Stimulated activated CD8-positive, alpha-beta memory T cell treated with anti-CD3 and anti-CD28 coated beads, Interleukin-15, amount 100 ng/mL, for 1 hour (primary cell): ENCODE measurements at places on chromosomes 6 and 20.

DNA sequence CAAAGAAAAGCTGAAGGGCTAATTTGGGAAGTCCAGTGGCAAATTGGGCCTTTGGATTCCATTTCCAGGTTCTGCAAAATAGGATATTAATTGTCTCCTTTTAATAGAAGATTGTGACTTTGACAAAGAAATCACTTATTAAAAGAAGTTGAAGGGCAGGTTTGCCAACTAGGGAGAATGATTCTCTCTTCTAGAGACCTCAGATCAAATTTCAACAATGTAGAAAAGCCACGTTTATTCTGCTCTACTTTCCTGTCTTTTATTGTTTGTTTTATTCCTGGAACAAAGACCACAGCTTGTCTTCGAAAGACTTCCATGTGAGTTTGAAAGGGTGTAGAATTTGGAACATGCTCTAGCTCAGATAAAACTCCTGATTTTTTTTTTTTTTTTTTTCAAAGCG lies 65.5 kb upstream of the PRL start:
- no peak for DNase-seq

DNA sequence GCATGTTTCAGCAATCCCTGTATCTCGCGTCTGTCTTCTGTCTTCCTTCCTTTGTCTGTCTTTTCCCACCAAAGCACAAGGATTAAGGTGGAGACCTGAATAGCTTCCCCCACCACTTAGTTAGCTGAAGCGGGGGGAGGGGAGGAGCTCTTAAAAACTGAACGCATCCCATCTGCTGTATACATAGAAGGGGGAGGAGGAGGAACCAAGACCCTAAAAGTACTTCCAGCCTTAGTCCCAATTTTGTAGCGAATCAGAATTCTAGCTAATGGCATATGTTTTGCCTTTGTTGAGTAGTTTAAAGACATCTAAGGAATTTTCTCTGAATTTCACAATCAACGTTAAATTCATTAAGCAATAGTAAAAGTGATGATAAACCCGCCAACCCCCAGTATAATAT lies 47.9 kb downstream of the GNAS start:
- no peak for DNase-seq

DNA sequence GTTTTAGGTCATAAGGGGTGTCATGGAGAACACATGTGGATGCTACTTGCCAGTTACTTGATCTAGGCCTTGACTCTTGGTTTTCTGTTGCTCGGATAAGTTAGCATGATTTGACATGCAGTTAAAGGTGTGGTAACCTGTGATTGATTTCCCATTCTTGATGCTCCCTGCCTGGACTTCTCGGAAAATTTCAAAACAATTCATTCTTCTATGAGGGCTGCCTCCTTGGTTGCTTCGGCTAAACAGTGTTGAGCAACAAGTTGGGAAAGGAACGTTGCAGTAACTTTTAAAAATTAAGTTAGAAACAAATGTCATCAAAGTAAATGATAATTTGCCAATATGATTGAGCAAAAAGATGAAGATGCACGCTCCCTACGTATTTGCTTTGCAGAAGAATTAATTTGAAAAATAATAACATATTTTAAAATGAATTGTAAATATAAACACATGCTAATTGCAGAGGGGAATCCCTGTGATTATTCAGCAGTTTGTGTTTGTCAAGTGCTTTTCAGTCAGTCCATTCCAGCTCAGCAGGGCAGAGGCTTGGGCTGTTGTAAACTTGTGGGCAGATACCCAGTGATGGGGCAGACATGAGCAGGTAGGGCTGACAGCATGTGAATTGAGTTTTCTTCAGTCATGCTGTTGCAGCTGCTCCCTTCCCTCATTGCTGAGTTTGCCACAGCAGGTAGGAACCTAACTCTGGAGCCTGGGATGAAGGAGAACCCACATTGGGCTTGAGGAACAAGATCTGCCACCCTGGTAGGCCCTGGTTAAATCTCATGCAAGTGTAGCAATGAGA lies 110.2 kb downstream of the ESR1 start:
- DNase-seq = no peak

GRCh38 chr6:19180348-19181072 lies 656.7 kb upstream of the ID4 start:
- no peak for DNase-seq

GRCh38 chr20:10661261-10661660 lies 12.5 kb downstream of the JAG1 start:
- DNase-seq = no peak

DNA sequence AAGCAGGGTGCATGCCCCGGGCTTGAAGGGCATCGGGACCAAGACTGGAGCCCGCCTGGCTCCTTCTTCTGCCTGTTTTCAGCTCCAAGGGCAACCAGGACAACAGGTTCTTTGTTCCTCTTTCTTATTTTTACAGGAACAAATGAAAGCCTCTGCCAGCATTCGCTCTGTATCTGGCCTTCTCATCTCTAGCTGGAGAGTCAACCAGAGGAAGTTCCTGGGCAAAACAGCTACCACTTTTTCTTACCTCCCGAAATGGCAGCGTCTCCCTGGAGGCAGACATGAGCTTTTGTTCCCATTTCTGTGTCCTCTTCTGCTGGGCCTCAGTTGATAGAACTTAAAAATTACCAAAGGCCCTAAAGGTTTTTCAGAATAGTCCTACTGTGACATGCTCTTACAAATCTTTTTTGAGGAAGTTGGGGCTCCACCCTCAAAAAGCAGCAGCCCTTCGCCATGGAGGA lies 74.1 kb upstream of the NAA20 start:
- DNase-seq = no peak

- no peak for DNase-seq
These were observed 61.6 kb downstream of the MYH7B start for GRCh38 chr20:35017099-35017835.

- no peak for DNase-seq
These were observed 101.3 kb downstream of the QRSL1 start for GRCh38 chr6:106730718-106731117.

DNA sequence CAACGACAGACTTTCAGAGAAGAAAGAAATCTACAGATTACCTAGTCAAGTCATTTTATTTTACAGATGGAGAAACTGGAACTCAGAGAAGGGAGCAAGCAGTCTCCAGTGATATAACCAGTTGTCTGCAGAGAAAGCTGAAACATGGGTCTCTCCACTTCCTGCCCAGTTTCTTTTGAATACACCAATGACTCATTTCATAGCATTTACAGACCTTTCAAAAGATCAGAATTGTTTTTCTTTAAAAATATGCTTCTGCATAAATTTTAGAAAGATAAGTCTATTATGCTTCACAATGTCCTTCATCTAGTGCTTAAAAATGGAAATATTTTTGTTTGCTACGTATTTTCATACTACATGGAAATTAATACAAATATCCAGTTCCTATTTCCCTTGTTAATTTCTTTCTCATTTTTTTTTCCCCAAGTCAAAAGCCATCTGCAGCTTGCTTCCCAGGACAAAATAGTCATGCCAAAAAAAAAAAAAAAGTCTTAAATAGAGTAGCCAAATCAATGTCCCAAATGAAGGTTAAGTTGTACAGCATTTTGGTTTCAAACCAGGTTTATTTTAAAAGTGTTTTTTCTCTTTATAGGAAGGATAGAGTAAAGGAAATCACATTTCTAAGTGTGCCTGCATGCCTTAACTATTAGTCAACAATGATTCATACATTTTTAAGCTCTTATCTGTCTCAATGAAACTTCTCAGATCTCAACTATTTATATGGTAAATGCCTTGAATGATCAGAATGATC lies 36.9 kb downstream of the ARHGAP18 start:
- DNase-seq = no peak

DNA sequence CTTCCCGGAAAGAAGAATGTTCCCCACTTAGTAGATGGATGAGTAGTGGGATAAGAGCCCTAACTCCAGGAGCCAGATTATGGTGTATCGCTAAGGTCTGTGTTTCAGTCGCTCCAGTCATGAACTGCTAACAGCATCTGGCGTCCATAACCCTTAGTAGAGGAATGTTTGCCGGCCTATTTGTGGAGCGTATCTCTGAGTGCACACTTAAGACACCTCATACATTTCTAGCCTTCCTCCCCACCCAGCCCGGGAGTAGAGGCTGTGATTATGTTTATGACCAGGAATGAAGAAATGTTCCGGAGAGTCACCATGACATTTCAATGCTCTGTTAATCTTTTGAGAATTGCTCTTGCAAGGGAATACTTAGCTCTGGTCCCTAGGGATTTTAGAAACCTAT lies 251.1 kb upstream of the SOX4 start:
- DNase-seq = no peak

DNA sequence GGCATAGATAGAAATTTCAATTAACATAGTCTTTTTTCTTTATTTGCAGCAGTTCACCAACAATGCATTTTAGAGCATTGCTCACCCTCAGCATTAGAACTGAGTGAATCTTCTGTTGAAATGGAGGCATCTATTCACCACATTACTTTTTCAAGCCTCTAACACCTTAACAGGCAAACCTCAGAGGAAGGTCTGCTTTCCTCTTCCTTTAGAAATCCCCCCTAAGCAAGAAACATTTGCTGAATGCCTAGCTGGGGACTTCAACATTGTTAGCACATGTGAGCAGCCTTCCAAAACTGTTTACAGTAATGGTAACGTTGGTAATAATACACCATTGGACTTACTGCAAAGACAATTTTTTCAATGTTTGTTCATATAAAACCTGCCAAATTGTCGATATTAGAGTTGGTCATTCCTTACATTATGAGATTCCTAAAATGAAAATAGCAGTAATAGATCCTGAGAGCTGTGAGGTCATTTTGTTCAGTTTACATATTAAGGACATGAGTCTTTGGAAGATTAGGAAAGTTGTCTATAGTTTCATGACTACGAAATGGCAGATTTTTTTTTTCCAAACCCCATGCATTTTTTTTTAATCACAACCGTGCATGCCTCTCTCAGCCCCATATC lies 20.6 kb upstream of the AKIRIN2 start:
- no peak for DNase-seq

DNA sequence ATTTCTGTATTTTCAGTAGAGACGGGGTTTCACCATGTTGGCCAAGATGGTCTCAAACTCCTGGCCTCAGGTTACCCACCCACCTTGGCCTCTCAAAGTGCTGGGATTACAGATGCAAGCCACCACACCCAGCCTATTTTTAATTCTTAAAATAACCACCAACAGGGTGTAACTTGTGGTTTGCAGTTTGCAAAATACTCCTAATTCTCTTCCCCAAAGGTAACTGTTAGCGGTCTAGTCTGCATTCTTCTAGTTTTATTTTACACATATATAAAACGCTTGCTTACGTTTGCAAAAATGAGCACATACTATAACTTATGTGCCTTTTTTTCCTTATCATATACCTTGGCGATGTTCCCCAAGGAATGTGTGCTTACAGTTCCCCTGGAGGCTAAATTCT lies 25.6 kb upstream of the CHMP4B start:
- no peak for DNase-seq

GRCh38 chr6:46933751-46934150 lies 12.0 kb upstream of the ADGRF5 start:
- DNase-seq = no peak

- no peak for DNase-seq
These were observed 52.1 kb downstream of the PTPN1 start for GRCh38 chr20:50562262-50562701.

GRCh38 chr6:154651656-154652055 lies 81.6 kb upstream of the SCAF8 start:
- no peak for DNase-seq

DNA sequence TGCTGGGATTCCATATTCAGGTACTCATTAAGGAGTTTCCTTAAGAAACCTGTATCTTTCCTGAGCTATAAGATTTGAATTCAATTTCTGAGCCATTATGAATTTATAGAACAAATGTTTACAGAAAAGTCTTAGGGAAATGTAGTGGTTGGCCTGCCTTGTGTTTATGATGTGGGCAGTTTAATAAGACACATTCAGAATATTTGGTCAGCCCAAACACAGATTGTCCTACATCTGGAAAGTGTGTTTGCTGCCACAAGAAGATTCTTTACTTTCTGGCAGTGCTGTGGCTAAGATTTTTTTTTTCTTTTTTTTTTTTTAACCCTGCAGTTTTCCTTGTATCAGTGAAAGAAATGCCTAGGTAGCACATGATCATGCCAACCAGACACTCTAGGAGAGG lies 15.2 kb downstream of the TBX18 start:
- DNase-seq = no peak

DNA sequence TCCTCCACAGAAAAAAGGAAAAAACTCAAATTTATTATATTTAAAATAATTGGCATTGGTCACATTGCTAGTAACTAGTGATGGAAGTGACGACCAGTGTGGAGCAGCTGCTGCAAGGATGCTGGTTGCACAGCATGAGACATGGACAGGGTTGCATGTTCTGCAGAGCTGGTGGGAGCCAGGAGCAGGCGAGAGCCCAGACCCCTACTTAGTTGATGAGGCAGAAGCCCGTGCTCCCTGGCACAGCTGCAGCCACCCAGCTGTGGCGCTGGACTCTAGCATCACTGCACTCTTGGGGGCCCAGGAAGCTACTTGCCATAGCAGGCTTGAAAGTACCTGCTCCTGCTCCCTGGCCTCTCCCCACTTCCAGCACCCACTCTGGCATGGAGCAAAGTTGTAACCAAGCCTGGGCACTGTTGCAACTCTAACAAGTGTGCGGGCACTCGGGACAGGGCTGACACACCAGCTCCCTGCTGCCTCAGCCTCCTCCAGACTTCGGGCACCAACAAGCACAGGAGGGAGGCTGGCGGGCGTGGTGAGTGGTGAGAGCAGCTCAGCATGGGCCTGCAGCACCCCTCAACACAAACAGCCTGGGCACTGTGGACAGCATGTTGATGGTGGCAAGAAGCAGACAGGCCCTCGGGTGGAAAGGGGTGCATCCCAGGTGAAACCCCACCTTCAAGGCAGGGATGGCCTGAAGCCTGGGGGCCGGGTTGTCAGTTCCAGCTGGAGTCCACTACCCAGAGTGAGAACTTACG lies 69.6 kb downstream of the EYS start:
- DNase-seq = no peak
